Activated effector memory CD4-positive, alpha-beta T cell treated with anti-CD3 and anti-CD28 coated beads, Interleukin-2, amount 50 U/mL, for 16 hours (primary cell): ENCODE measurements at places on chromosomes 16 and 17.

GRCh38 chr16:2404099-2404498, 25.1 kb upstream of the CCNF start:
- DNase-seq: no peak

DNA sequence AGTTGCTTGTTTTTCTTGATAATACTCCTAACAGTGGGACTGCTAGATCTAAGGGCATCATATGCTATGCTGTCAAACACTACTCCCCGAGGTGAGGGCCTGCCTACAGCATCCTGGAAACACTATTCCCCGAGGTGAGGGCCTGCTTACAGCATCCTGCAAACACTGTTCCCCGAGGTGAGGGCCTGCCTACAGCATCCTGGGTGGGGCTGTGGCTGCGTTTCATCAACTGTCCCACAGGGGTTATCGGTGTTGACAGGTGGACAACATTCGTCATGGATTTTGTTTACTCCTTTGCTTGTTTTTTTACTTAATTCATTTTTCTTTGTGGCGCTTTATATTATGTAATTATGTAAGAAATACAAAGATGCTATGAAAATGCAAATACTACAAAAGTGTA, 22.5 kb downstream of the NPRL3 start:
- no peak for DNase-seq

GRCh38 chr17:17958982-17959381, 13.2 kb downstream of the TOM1L2 start:
- no peak for DNase-seq

DNA sequence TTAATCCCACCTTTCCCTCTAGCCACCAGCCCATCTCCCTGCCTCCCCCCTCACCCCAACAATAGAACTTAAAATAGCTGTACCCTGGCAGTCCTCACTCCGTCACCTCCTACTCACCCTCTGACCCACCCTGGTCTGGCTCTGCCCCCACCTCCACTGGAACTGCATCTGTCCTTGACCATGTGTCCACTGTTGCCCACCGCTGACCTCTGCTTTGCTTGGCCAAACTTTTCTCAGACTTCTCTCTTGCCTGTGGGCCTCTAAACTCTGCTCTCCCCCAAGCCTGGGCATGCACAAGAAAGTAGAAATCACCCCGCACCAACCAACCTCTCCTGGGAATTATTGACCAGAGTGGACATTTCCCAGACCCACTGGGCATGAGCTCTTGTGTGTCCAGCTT, 169.8 kb downstream of the WSCD1 start:
- DNase-seq: no peak

GRCh38 chr16:22073350-22073749, 19.0 kb upstream of the VWA3A start:
- DNase-seq: no peak

DNA sequence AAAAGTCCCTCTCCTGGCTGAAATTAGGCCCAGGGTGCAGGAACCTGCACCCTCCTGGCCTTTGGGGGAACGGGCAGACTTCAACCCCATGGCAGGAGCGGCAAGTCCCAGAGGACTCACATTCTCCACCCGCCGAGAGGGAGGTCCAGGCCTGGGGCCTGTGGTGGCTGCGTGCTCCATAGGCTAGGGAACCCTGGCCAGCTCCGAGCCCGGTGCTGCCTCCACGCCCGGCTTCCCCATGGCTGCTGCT, 130 bp downstream of the CCDC78 start:
- DNase-seq: no peak

- DNase-seq: no peak
Measured at GRCh38 chr16:19879241-19879792, 5.3 kb downstream of the GPRC5B start.

- DNase-seq: no peak
Measured at GRCh38 chr17:42953669-42954068, 10.6 kb downstream of the AARSD1 start.

GRCh38 chr17:36127911-36128310, 24.3 kb downstream of the CCL4 start:
- no peak for DNase-seq

DNA sequence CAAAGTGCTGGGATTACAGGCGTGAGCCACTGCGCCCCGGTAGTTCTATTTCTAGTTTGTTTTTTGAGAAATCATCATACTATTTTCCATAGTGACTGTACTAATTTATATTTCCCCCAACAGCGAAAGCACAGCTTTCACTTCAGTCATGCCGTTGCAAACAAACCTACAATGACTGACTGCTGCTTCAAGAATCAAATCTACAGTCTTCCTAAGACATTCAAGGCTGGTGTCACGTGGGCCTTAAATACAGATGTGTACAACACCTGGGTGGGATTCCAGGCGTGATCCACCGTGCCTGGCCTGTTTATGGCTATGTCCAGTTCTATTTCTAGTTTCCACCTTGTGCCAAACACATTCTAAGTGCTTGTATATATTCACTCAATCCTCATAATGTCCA, 72.0 kb downstream of the ABCC6 start:
- no peak for DNase-seq

- DNase-seq: no peak
Measured at GRCh38 chr17:18877104-18877645, 19.2 kb downstream of the PRPSAP2 start.

GRCh38 chr16:47424846-47425245, 36.0 kb downstream of the ITFG1 start:
- DNase-seq: no peak

- no peak for DNase-seq
Measured at GRCh38 chr17:31448467-31449077, 57.1 kb downstream of the RAB11FIP4 start.

DNA sequence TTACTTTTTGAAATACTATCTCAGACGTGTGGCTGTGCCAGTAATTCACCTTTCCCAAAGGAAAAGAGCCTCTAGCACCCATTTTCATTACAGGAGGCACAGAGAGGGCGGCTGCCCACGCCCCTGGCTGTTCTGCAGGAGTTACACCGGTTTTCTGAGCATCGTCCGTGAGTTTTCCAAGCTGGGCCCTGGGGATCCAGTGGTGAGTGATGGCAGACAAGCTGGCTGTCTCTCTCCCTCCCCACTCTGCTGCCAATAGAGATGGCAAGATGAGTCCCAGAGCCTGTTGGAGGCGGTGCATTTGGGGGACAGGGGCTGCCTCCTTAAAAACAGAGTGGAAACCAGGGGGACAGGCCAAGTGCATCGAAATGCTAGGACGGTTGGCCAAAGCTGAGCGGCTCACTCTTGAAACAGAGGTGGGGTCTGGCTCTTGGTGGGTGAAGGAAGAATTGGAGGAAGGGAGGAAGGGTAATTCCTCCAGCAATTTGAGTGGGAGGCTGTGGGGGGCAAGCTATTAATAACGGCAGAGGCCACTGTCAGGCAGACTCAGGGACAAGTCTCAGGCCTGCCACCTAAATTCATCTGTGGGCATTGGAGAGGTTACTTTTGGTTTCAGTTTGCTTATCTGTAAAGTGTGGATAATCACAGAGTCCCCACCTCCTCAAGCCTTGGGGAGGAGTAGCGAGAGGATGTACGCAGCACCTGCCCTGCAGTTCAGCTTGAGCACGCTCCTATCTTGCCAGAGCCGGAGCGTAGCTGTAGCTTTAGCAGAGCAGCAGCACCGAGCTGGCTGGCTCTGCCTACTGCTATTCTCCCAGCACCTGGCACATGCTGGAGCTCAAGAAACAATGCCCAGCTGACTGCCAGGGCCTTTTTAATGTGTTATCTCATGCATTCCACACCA, 7.5 kb upstream of the NOS2 start:
- DNase-seq: peak; percentile 84

GRCh38 chr17:10229181-10229580, 30.8 kb upstream of the GAS7 start:
- DNase-seq: no peak

DNA sequence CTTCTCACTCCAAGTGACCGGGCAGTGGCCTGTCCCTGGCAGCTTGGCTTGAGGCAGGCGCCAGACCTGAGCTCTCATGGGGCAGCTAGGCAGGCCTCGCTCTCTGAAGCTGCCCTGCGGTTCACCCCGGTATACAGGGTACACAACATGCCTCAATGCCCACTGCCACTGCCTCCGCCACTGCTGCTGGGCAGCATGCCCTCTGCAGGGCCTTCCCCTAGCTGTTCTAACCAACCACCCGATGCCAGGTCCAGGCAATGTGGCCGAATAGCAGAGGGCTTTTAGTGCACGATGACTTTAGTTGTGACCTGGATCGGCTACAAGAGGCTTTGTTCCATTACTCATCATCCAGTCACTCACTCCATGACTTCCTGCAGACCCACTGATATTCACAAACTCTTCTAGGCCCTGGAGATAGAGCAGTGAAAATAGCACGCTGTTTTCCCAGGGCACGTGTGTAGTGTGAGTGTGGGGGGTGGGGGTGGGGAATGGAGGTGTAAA, 19.7 kb downstream of the CDC42EP4 start:
- DNase-seq: no peak

- no peak for DNase-seq
Measured at GRCh38 chr17:3626831-3627768, 8.9 kb downstream of the SHPK start.

GRCh38 chr17:45573924-45574770, 83.6 kb upstream of the PLEKHM1 start:
- no peak for DNase-seq

DNA sequence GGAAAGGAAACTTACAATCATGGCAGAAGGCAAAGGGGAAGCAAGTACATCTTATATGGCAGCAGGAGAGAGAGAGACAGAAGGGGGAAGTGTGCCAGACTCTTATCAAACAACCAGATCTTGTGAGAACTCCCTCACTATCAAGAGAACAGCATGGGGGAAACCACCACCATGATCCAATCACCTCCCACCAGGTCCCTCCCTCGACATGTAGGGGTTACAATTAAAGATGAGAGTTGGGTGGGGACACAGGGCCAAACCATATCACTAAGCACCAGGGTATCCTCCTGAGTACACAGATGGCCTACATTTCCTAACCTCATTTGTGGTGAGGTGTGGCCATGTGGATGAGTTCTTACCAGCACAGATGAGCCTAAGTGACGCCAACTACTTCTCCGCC, 348.6 kb upstream of the ZFHX3 start:
- no peak for DNase-seq

DNA sequence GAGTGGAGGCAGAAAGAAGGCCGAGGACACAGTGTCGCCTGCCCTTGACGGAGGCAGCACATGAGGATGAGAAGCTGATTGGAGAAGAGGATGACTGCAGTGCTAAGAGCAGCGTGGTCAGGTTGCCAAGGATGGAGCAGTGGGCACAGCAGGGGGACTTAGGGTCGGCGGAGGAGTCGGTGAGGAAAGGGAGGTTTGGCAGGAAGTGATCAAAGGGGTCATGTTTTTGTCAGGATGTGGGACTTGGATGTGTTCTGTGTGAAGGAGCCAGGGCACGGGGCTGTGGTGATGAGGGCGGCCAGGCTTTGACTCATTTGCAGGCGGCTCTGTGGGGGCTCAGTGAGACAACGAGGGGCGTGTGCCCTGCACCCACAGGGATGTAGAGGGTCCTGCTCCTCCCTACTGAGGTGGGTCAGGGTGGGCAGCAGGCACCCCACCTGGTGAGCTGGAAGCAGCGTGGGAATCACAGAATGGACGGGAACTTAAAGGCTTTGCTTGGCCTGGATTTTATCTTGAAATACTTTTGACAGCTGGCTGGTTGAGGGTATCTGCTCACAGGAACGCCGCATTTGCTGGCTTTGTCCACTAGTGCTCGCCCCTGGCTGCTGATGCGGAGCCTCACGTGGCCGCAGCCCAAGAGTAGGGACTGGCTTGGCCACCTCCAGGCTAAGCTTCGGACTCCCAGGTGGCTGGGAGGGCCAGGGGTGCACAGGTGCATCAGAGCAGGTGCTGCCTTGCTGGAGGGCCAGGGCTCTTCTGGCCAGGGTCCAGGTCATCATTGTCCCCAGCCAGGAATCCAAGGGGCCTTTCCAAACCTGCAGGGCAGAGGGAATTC, 6.0 kb downstream of the MPG start:
- no peak for DNase-seq

GRCh38 chr16:87570938-87571867, 31.1 kb upstream of the JPH3 start:
- no peak for DNase-seq

DNA sequence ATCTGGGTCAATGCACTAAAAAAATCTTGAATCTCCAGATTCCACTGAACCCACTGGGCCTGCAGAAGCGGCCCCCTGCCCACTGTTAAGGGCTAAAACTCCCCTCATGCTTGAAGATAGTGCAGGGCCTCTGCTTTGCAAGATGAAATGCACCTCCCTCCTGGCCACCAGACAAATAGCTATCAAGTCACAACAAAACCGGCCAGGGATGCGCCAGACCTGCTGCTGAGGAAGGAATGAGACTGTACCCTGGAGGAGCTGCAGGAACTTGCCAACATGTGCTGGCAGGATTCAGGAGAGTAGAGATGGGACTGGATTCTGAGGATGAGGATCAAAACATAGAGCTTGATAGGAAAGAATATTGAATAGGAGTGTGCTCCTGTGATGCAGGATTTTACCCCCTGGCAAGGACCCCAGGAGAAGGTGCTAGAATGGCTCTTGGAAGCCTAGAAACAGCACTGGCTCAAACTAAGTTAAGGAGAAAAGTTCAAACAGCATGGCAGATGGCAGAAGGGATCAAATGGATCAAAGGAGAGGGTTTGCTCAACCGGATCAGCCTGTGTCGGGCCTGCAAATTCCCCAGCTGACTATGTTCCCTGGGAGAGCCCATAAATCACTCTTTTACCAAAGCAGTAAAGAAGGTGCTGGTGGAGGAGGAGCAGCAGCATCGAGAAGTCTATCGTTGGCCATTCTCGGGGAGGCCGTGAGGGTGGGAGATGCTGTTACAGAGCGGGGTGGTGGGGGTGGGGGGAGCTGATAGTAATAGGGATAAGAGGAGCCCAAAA, 27.2 kb upstream of the XYLT2 start:
- peak; percentile 39 for DNase-seq

DNA sequence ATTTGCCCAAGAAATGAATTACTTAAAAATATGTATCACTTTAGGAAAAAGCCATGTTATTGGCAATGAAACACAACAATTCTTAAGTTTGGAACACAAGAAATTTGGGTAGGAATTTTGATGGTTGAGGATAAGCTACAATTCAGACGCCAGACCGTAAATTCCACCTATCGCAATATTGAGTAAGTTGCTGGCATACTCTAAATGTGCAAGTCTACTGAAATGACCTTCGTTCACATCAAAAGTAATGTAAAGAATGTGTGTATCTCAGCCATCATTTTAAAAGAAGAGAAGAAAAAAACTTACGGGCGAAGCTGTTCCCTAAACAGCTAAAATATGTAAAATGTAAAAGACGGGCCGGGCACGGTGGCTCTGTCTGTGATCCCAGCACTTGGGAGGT, 33.4 kb downstream of the UBE2G1 start:
- DNase-seq: no peak

- peak; percentile 69 for DNase-seq
Measured at GRCh38 chr17:596763-597644, 117.6 kb downstream of the VPS53 start.

DNA sequence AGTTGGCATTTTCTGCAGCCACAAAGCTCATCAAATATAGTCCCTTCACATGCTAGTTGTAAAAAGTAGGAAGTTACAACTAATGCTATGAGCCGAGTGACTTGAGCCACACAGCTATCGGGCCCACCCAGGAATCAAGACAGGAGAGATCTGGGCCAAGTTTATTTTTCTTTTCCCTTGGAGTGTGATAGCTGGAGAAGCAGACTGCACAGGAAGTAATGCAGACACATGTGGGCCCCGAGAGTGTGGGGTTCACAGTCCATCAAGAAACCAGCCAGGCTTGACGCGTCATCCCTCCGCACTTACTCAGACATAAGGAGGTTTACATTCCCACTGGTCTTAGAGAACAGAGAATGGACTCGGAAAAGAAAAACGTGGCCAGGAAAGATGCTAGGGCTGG, 403.1 kb upstream of the CDH11 start:
- DNase-seq: no peak

GRCh38 chr16:15051387-15051951, 4.4 kb downstream of the NTAN1 start:
- no peak for DNase-seq

GRCh38 chr17:30920683-30921543, 832 bp upstream of the ADAP2 start:
- DNase-seq: no peak
